ENCODE measurements at places on chromosomes 11 and 22. TPM values are rescaled to one million over a fixed set of nuclear protein-coding genes. Genes with fewer than 3 reads are reported as not detected.

The POLR2F gene
- 124 TPM for polyA plus RNA-seq

The CDC45 gene
- polyA plus RNA-seq, result 11.2 TPM

The NNMT gene
- 2.1 TPM for polyA plus RNA-seq

The NXPE4 gene
- not detected for polyA plus RNA-seq

The CSTF3 gene
- polyA plus RNA-seq, result 75.5 TPM

The RTN4RL2 gene
- 1.3 TPM for polyA plus RNA-seq

The TRIM68 gene
- 8.7 TPM for polyA plus RNA-seq

The MMP10 gene
- polyA plus RNA-seq, result not detected

The ANO5 gene
- polyA plus RNA-seq, result 7.9 TPM

The BTBD18 gene
- 1.5 TPM for polyA plus RNA-seq

The ZNF215 gene
- 1.0 TPM for polyA plus RNA-seq

The TCN1 gene
- polyA plus RNA-seq, result not detected

The KMT2A gene
- polyA plus RNA-seq, result 28.0 TPM

The FZD4 gene
- 19.3 TPM for polyA plus RNA-seq

The NOX4 gene
- 1.1 TPM for polyA plus RNA-seq

The OR51B4 gene
- not detected for polyA plus RNA-seq

Measured in cardiac muscle cell (in vitro differentiated cells and primary cell).